ENCODE measurements at places on chromosomes 2 and 18.
A peak's percentile ranks its signal among the peaks of the same experiment; 100 is the strongest.

- peak; percentile 57 for DNase-seq
These were observed 261.6 kb downstream of the ASXL3 start for GRCh38 chr18:33839452-33840211.

DNA sequence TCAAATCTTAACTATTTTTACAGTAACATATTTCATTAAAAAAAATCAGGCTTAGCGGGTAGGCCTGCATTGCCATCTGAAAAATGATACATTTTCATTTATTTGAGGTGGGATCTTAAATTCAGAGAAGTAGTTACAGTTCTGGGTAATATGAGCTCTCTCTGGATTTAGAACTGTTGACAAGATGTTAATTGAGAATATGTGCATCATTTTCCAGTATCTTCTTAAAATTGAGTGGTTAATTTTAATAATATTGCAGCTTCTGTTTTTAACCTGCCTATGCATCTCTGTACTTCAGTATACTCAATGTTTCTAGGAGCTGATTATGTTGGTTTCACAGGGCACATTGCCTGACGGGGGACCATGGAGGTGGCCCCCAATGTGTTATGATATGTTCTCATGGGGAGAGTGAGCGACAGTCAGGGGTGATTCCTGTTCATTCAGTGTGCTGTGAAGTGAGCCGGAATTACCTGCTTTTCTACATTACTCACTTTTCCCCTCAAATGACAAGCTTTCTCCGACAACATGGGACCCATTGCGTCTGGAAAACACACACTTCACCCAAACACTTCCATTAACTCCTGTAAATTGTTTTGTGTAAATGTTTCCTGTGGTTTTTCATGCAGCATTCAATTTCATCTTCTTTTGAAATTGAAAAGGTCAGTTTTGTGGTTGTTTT lies 406.2 kb downstream of the MTX2 start:
- no peak for DNase-seq

DNA sequence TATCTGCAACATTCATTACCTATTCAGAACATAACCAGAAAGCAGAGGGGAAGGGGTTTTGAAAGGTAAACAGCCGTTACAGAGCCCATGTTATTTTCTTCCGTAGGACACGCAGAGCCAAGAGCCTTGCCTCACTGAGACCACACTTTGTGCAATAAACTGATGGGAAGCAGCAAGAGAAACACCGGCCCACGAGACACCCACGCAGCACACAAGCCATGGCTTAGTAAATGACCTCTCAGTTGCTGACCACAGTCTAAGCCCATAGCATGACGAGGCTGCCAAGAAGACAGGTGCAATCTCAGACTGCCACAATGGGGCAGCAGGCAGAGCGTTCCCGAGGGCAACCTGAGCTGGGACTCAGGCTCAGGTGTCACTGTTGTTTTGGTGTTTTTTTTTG lies 59.6 kb downstream of the CABYR start:
- DNase-seq = peak; percentile 8

GRCh38 chr2:217325816-217326215 lies 466.0 kb upstream of the TNP1 start:
- no peak for DNase-seq

GRCh38 chr18:6561016-6561415 lies 146.3 kb upstream of the L3MBTL4 start:
- no peak for DNase-seq

DNA sequence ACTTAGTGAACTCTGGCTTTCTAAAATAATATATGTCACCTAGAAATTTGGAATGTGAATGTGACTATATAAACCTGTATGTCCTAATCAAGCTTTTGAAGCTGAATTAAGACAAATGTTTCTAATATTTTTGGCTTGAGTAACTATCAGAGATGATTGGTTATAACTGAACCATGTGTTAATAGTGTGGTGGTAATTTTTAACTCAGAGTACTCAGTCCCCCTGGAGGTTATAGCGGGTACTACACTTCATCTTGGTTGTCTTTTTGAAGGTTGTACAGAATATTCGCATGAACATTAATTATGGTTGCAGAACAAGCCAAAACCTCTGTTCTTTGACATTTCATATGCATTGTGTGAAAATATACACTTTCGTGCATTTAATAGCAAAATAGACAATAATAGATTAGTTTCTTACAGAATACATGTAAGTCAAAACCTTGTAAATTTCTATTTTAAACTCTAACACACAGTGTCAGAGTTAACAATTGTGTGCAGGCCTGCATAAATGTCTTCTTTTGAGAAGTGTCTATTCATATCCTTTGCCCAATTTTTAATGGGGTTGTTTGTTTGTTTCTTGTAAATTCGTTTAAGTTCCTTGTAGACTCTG lies 86.0 kb downstream of the OSBPL6 start:
- DNase-seq = peak; percentile 54

- DNase-seq = no peak
These were observed 81.7 kb downstream of the MGAT5 start for GRCh38 chr2:134335601-134336000.

- DNase-seq = no peak
These were observed 54.0 kb upstream of the SPP2 start for GRCh38 chr2:233996461-233996860.

- no peak for DNase-seq
These were observed 10.9 kb downstream of the INO80D start for GRCh38 chr2:206075113-206075512.

- DNase-seq = no peak
These were observed 232.2 kb downstream of the GULP1 start for GRCh38 chr2:188523919-188524318.

- DNase-seq = peak; percentile 64
These were observed 440.4 kb upstream of the CDH20 start for GRCh38 chr18:60892855-60893254.

DNA sequence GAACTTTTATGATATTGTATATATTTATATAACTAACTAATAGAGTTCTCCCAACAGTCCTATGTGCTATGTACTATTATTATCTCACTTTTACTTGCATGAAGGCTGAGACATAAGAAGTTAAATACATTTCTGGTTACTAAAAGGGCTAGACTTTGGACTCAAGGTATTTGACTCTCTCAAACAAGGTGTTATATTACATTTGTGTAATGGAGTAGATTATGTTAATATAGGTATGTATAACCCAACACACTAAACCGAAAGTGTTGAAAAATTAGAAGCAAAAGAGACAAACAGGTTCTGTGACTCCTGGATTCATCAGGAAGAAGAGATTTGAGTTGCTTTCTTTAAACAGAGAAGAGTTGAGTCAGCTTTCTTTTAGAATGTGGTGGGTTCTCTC lies 733.6 kb upstream of the ZEB2 start:
- no peak for DNase-seq

GRCh38 chr2:58764338-58765104 lies 523.4 kb upstream of the FANCL start:
- no peak for DNase-seq

DNA sequence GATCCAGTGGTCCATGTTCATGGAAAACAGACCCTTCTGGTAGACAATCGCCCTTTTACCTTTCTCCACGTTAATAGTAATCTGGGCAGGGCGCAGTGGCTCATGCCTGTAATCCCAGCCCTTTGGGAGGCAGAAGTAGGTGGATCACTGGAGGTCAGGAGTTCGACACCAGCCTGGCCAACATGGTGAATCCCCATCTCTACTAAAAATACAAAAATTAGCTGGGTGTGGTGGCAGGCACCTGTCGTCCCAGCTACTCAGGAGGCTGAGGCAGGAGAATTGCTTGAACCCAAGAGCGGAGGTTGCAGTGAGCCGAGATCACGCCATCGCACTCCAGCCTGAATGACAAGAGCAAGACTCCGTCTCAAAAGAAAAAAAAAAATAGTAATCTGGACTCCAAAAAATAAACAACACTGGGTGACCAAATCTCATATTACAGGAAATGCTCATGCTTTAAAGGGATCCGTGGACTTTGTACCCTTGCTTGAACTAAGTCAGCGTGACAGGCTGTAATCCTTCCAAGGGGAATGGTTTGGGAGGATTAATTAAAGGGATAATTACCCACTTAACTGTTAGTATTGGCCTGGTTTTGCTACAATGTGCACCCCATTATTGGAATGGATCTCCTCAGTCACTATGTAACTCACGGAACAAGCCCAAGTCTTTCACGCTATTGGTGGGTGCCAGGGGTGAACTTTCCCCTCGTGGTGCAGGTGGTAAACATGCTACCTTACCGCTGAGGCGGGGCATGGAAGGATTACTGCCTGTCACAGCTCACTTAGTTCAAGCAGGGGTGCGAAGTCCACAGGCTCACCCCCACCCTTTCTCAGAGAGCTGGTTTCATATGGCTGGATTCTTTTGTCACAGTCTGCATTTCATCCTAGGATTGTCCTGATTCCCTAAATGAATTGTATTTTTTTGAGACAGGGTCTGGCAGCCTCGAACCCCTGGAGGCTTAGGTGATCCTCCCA lies 36.7 kb downstream of the PROC start:
- no peak for DNase-seq

DNA sequence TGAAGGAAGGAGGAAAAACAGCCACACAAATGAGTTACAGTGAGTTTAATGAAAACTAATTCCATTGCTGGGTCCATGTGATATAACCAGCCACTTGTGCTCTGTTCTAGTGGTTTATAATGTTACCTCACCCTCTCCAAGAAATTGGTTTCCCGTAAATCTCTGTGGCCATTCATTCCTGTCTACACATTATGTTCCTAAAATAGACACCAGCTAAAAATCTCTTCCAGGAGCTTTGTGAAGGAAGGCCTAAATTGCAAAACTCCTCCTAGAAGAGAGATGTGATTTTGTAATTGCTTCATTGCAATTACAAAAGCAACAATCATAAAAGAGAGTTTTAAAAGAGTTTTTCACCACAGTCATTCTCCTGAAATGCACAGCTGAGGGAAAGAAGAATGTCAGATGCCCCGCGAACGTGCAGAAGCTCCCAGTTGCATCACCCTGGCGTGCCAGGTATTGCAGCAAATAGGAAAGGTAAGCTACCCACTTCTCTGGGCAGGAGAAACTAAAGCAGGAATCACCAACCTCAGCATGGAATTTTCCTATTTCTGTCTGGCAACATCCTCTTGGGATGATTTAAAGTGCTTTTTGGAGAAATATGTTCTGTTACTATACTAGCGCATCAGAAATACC lies 1.7 kb downstream of the SCN1A start:
- no peak for DNase-seq

DNA sequence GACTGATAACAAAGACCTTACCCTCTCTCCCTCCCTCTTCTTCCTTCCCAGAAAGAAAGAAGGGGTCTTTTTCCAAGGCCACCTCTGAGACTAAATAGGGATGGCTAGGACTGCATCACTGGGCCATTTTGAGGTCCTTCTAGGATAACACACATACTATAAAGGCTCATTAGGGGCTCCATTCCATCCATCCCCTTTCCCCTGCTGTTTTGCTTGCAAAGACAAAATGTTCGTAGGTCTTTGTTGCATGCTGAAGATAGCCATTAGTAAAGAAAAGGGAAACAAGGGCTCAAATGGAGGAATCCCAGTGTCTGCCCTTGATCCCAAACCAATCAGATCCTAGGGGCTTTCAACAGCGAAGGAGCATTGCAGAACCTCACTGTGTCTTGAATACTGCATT lies 344.3 kb downstream of the CYP26B1 start:
- no peak for DNase-seq

DNA sequence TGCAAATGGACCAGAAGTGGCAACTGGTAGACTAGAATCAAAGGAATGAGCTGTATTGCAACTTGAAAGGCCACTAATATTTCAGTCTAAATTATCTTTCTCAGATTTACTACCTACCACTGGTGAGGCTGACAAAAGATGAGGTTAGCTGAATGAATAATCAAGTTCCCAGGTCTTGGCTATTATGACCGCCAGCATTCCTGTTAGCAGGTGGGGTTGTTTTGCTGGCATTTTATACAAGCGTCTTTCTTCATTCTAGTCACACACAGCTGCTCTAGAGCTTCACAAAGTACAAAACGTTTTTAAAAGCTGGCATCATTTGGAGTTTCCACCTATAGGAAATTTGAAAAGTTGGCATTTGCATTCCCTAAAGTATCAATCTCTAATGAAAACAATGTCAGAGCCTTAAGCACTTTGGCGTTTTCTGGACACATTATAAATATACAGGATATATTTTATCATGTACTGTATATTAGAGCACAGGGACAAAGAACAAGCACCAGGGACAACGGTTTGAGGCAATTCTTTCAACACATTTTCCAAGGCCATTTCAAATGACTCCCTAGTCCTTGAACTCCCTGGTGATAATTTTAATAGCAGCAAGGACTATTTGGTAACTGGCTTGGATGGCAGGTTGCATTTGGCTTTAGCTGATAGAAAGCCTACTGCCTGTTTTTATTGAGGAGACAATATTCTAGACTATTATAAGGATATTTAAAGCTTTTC lies 410.2 kb upstream of the CHST9 start:
- no peak for DNase-seq

GRCh38 chr18:63795606-63796005 lies 20.4 kb downstream of the SERPINB7 start:
- DNase-seq = no peak

DNA sequence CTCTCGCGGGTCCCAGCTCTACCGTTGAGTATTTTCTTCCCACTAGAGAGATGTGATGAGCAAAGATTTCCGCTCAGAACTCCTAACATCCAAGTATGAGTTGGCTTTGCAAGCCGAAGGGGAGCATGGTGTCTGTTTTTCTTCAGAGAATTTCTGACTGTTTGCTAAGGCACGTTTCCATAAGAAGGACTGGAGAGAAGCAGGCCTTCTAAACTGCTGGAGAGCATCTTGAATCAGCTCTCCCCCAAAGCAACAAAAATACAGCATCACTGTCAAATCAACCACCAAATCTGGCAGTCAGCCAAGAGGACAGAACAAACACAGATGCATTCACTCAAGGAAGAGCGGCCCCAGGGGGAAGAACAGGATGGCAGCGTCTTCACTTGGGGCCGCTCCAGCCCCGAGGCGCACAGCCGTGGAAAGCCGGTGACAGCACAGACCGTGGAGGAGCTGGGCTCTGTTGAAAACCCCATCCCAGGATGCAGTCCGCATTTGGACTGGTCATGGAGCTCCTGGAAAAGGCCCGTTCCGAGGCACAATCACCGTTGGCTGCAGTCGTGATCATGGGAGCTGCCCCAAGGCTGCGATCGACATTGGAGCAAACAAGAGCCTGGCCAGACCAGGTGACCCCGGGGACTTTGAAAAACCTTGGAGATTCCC lies 101.4 kb downstream of the NFATC1 start:
- no peak for DNase-seq

DNA sequence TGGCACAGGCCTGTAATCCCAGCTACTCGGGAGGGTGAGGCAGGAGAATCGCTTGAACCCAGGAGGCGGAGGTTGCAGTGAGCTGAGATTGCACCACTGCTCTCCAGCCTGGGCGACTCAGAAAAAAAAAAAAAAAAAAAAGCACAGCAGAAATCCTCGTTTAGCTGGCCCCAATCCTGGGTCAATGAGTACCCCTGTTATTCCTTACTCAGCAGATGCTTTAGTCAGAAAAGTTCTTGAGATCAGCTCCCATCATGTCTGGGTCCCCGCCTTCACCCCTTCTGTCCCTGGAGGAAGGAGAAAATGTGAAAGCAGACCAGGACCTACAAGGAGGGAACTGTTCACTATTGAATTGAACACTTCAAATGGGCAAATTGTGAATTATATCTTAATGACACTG lies 16.4 kb upstream of the KCNG3 start:
- DNase-seq = no peak

GRCh38 chr18:36372903-36373311 lies 75.4 kb downstream of the FHOD3 start:
- peak; percentile 25 for DNase-seq
